Head of caudate nucleus (tissue), 42 donors: ENCODE measurements at places on chromosomes 16 and 17.

- peak; percentile 80 for DNase-seq
These were observed 7.3 kb upstream of the VEZF1 start for GRCh38 chr17:57995076-57995956.

DNA sequence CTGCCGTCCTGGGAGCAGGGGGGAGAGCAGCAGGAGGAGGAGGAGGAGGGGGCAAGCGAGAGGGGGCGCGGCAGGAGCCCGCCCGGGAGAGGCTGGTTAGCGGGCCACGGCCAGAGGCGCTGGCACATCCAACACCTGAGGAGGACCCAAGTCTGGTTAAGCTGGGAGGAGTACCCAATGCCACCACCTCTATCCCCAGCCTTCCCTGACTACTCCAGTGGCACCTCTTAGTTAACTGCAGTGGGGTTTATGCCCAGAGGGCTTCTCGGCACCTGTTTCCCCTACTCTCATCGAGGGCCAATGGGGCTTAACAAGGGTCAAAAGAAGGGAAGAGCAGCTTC, 5.6 kb downstream of the PHOSPHO1 start:
- no peak for DNase-seq

DNA sequence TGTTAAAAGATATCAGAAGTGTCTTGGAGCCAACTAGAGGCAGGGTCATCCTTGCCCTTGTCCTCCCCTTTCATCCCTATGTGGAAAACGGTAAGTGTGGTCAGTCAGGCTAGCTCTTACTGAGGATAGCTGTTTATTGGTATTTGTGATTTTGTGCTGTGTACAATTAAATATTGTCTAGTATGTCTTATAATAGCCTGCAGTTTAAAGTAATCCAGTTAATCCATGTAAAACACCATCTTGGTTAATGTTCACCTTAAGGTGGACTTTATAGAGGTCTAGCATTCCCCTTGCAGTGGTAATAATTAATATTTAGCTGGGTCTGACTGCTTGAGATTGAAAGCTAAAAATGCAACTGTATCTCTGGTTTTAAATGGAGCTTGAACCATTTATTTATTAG, 25.6 kb downstream of the METTL9 start:
- DNase-seq, result no peak

- DNase-seq, result no peak
These were observed 51.8 kb downstream of the LMF1 start for GRCh38 chr16:918741-919657.

DNA sequence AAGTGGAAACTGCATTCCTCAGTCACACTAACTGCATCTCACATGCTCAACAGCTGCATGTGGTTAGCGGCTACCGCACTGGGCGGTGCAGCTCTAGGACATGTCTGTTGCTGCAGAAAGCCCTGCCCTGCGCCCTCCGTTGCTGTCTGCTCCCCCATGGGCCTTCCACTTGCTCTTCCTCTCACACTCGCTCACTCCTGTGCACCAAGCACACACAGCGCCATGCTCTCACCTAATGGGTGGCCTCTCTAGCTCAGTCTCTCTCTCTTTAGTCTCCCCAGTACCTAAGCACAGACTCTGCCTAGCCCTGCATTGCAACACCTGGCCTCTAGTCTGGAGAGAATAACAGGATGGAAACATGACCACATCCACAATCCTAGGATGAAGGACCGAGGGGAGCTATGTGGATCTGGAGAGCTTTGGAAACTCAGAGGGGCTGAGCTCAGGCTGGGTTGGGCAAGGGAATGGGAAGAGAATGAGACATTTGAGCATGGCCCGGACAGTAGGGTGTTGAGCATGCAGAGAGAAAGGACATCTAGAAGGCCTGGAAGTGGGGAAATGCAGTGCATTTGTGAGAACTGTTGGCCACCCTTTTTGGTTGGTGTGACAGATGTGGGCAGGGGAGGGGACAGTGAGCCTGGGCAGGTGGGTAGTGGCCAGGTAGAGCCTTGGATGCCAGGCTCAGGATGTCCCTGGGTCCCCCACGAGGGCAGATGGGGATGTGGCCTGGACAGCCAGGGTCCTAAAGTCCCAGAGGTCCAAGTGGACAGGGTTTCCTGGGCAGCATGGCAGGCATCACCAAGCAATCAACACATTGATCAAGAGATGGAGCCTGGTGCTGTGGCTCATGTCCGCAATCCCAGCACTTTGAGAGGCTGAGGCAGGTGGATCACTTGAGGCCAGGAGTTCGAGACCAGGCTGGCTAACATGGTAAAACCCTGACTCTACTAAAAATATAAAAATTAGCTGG, 16.1 kb downstream of the SGCA start:
- DNase-seq, result no peak

GRCh38 chr16:8952281-8952751, 11.4 kb downstream of the USP7 start:
- DNase-seq, result no peak

DNA sequence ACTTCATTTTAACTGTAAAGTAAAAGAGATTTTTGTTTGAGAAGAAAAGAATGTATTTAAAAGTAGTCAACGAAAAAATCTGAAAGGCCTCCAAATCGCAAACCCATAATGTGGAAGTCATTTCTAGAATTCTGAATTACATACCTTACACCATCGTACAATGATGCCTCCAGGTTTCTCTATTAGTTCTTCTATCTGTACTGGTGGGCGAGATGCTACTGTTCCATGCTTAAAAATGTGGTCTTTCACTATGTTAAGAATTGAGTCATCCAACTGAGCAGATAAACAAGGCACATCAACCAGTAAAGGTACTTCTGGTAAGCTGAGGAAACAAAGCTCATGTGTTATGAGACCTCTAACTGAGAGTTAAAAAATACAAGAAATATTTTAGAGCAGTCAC, 28.5 kb downstream of the CRLF3 start:
- DNase-seq, result no peak

GRCh38 chr17:45342871-45343526, 26.2 kb upstream of the MAP3K14 start:
- no peak for DNase-seq

DNA sequence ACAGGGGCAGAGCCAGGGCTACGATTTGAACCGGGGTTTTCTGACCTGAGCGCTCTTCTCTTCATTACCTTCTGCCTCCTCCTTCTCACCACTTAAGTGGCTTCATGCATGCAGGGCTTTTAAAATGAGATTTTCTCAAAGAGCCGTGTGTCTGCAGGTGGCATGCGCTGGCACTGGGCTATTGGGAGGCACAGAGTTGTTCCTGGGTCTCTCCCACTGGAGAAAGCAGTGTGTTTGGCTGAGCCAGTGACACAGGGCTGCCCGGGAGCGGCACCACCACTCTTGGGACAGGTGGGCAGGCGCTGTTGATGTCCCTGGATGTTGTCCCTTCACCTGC, 218.8 kb upstream of the CHMP6 start:
- no peak for DNase-seq

DNA sequence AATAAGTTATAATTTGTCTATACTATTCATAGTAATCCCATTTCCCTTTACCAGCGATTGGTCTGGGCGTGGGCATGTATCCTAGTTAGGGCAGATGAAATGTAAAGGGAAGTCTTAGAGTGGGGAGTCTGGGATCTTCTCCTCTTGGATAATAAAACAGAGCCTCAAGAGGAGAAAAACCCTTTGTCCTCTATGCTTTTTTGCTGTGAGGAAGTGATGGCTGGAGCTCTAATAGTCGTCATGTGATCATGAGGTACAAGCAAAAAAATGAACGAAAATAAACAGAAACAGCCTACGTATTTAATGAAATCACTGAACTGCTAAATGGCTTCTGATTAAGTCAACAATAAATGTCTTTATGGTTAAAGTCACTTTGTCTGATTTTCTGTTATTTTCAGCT, 26.8 kb downstream of the EFCAB5 start:
- DNase-seq, result no peak

DNA sequence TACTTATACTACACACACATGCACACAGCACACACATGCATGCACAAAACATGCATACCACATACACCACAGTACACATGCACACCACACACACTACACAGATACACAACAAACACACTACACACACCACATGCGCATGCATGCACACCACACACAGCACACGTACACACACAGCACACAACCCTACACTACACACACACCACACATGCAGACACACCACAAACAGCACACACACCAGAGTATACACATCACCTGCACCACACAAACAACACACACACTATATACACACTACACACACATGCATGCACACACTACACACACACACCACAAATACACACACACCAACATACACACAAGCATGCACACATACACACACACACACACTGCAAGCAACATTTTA, 166.8 kb downstream of the AHSP start:
- DNase-seq, result no peak

DNA sequence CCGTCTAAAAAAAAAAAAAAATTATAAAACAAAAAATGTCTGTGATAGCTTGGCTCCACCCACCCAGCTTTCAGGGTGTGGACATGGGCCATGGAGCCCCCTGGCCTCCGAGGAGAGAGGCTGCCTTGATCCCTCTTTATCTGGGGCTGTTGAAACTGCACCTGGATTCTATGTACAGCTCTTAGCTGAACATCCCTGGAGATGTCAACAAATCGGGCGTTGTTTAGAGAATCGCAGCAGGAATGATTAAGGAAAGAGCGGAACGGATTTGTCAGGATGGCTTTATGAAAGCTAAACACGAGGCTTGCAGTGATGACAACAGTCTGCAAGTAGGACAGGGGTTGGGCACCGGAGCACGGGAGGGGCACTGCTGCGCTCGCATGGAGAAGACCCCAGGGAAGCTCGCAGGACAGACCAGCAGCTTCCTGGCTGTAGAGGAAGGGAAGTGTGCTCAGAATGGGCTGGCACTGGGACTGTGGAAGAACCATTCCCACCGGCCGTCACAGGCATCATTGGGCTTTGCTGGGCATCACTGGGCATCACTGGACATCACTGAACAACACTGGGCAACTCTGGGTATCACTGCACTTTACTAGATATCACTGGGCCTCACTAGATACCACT, 195.8 kb upstream of the FOXF1 start:
- DNase-seq, result no peak

- no peak for DNase-seq
These were observed 3.7 kb downstream of the NUBP2 start for GRCh38 chr16:1786242-1787055.

GRCh38 chr17:50354776-50355175, 8.8 kb downstream of the XYLT2 start:
- no peak for DNase-seq
